ENCODE measurements at places on chromosomes 4 and X.

DNA sequence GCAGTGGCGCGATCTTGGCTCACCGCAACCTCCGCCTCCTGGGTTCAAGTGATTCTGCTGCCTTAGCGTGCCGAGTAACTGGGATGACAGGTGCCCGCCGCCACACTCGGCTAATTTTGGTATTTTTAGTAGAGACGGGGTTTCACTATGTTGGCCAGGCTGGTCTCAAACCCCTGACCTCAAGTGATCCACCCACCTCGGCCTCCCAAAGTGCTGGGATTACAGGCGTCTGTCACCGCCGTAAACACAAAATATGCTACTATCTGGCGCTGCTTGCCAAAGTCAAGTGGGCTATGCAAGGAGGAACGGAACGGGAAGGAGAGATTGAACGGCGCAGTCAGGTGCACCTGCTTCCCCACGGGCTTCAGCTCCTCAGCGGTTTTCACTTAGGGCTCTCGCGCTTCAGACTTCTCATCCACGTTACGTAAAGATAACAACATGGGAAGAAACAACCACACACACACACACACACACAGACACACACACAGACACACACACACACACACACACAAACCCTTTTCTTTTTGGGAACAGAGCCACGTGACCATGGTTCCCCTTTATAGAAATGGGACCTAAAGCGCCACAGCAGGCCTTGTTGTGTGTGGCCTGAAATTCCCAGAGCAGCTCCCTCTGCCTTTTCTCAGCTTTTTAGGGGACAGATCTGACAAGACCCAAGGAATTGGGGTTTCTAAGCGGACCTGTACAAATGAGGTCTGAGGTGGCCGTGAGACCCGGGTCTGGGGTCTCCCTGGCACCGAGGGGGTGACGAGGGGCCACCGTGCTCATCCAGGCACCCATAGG, 1.5 kb downstream of the P2RY8 start:
- DNase-seq = no peak

DNA sequence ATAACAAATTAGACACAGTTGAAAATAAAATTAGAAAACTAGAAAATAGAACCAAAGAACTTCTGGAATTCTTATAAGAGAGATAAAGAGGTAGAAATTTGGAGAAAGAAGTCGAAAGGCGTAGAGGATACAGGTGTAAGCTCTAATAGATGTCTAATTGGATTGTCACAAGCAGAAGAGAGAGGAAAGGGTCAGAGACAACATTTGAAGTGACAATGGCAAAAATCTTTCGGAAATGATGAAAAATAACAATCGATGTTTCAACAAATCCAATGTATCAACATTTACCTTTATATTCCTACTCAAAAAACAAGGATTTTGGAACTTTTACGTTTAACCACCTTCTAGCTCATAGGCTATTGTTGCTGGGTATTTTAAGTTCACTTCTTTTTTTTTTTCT, 3.8 kb downstream of the CXCL8 start:
- DNase-seq = no peak

DNA sequence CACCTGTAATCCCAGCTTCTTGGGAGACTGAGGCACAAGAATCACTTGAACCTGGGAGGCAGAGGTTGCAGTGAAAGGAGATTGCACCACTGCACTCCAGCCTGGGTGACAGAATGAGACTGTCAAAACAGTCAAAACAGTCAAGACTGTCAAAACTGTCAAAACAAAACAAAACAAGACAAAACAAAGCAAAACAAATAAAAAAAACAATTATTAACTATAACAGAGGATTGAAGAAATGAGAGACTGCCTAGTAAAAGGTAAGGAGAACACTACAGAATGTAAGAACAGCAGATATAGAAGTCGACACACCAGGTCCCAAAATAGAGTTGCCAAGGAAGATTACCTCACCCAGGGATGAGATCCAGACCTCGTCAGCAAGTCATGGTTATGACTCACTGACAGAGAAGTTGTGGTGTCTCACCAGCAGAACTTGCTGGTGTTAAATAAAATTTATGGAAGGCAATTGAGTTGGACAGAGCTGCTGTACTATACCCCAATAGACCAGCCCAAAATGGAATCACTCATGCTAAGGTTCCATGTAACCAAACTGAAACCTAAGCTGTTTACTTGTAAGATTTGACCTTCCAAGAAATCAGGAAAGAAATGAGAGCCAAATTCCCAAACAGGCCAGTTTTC, 32.1 kb upstream of the GK start:
- DNase-seq = no peak

- DNase-seq = no peak
These were observed 112.7 kb upstream of the DUSP21 start for GRCh38 chrX:44731160-44731559.

- no peak for DNase-seq
These were observed 12.7 kb downstream of the OPHN1 start for GRCh38 chrX:68420559-68420958.
